ENCODE measurements at places on chromosomes 13 and 19. TPM values are rescaled to one million over a fixed set of nuclear protein-coding genes. Genes with fewer than 3 reads are reported as not detected.

Gene ZNF415
- 12.7 TPM for total RNA-seq

Gene NFKBIB
- 12.8 TPM for total RNA-seq

Gene CIC
- 150 TPM for total RNA-seq

Gene ZIK1
- 21.5 TPM for total RNA-seq

Gene MYPOP
- 7.1 TPM for total RNA-seq

DNA sequence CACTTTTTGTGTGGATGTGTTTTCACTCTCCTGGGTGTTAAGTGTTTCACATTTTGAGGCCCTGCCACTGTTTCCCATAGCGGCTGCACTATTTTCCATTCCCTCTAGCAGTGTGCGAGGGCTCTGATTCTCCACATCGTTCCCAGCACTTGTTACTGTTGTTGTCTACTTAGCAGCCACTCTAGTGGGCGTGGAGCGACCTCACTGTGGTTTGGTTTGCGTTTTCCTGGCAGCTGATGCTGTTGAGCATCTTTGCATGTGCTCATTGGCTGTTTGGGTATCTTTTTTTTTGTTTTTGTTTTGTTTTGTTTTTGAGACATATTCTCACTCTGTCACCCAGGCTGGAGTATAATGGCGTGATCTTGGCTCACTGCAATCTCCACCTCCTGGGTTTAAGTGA lies 14.4 kb downstream of the NAXD start:
- no peak overlapping the region for H3K4me3 ChIP-seq
- no peak for DNase-seq
- H3K27ac ChIP-seq, result no peak overlapping the region
- H3K27me3 ChIP-seq, result peaks cover 6% of the 10 kb centered on the region
- H3K36me3 ChIP-seq, result no peaks in the 10 kb centered on the region

DNA sequence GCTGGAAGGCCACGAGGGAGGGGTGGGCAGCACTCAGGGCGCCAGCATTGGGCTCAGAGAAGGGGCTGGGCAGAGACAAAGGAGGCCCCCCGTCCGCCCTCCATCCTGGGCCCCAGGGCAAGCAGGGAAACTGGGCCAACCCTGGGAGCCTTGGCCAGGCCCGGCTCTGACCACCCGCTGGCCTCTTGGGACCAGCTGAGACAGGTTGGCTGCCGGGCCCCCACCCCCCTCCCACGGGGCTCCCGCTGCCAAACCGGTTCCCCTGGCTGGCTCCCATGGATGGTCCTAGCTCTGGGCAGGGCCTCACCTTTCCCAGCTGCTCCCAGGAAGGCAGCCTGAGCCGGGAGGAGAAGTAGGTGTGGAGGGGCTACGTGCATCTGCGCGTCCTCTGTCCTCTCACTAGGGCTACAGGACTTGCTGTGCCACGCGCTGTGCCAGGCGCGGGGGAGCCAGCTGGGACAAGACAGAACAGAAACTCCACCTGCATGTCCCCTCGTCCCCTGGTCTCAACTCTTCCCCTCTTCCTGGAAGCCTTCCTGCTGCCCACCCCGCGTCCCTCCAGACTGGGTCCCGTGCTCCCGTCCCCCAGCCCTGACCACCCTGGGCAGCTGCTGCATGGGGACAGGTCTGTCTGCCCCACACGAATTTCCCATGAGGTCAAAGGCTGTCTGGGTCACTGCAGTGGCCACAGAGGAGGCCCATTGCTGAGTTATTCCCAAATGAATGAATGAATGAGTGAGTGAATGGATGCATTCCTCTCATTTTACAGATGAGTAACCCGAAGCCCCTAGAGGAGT lies 29.1 kb upstream of the NCCRP1 start:
- H3K4me1 ChIP-seq, result peaks cover 10% of the 10 kb centered on the region
- peaks cover 2% of the 10 kb centered on the region for H3K27me3 ChIP-seq
- H3K36me3 ChIP-seq, result no peaks in the 10 kb centered on the region
- H3K4me3 ChIP-seq, result no peak overlapping the region
- H3K27ac ChIP-seq, result no peak overlapping the region

DNA sequence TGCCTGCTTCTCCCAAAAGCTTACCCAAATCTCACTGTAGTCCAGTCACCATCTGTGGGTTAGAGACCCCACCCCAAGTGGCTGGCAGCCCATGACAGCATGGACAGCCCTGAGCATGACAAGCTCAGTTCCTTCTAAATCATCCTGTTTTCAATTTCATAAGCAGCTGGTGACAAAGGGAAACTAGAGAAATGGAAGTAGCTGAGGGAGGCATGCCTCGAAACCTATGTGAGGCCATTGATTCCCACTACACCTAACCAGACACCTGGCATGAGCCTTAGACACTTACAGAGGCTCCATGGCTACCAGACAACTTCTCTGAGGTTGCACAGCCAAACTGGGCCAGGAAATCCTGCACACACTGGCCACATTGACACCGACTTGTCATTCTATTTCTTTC lies 56.2 kb downstream of the ABCC4 start:
- no peak for DNase-seq
- no peak overlapping the region for H3K27ac ChIP-seq
- H3K27me3 ChIP-seq, result peaks cover 2% of the 10 kb centered on the region
- H3K4me1 ChIP-seq, result peaks cover 2% of the 10 kb centered on the region
- H3K36me3 ChIP-seq, result no peaks in the 10 kb centered on the region

GRCh38 chr19:12806242-12807081 lies at the start of gene RNASEH2A:
TSS of gene RNASEH2A (plus strand) at chr19:12806584. CDS start at chr19:12806674, 90 bp downstream.
- peak within 1 kb of the TSS; percentile 92 for H3K4me3 ChIP-seq
- H3K27ac ChIP-seq, result peak within 1 kb of the TSS; percentile 80
- H3K36me3 ChIP-seq, result no peaks in the 10 kb centered on the region
- peaks cover 10% of the 10 kb centered on the region for H3K27me3 ChIP-seq
- peak; percentile 91 for DNase-seq
- H3K4me1 ChIP-seq, result peaks cover 12% of the 10 kb centered on the region

DNA sequence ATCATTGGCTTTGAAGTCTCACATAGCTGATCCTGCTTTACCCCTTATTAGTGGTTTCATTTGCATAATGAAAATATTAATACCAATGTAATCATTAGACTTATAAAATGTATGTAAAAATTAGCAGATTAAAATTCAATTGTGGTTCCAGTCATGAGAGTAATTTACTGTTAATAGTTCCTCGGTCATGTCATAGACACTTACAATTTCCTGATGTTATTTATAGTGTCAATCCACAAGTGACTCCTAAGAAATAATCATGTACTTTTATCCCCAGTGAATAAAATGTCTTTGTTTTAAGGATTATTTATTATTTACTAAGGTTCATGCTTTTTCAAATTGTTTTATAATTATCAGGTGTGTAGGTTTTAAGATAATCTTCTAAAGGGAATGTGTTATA lies 138.5 kb downstream of the PCDH9 start:
- no peaks in the 10 kb centered on the region for H3K4me1 ChIP-seq
- H3K27me3 ChIP-seq, result no peaks in the 10 kb centered on the region
- no peaks in the 10 kb centered on the region for H3K36me3 ChIP-seq
- no peak overlapping the region for H3K27ac ChIP-seq

- no peaks in the 10 kb centered on the region for H3K36me3 ChIP-seq
- DNase-seq, result no peak
- peaks cover 4% of the 10 kb centered on the region for H3K27me3 ChIP-seq
- no peaks in the 10 kb centered on the region for H3K4me1 ChIP-seq
Observed at GRCh38 chr19:3006075-3006767, 22.9 kb downstream of the TLE2 start.

DNA sequence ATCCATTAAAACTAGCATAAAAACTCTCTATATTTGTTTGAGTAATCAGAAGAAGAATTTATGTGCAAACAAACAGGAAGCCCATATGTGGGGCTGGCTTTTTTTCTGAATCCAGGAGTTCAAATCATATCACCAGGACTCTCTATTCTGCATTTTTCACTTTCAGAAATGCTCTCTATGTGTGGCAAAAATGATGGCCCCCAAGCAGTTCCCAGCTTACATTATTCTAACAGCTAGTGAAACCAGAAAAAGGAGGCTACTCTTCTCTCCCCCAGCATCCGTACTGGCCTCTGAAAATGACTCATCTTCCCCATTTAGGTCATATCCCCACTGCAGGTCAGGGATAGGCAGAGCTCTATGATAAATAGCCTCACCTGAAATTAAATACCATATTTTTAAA lies 20.4 kb downstream of the RBM26 start:
- H3K27me3 ChIP-seq, result no peaks in the 10 kb centered on the region
- H3K36me3 ChIP-seq, result no peaks in the 10 kb centered on the region
- no peak for DNase-seq
- H3K27ac ChIP-seq, result no peak overlapping the region
- H3K4me3 ChIP-seq, result no peak overlapping the region

DNA sequence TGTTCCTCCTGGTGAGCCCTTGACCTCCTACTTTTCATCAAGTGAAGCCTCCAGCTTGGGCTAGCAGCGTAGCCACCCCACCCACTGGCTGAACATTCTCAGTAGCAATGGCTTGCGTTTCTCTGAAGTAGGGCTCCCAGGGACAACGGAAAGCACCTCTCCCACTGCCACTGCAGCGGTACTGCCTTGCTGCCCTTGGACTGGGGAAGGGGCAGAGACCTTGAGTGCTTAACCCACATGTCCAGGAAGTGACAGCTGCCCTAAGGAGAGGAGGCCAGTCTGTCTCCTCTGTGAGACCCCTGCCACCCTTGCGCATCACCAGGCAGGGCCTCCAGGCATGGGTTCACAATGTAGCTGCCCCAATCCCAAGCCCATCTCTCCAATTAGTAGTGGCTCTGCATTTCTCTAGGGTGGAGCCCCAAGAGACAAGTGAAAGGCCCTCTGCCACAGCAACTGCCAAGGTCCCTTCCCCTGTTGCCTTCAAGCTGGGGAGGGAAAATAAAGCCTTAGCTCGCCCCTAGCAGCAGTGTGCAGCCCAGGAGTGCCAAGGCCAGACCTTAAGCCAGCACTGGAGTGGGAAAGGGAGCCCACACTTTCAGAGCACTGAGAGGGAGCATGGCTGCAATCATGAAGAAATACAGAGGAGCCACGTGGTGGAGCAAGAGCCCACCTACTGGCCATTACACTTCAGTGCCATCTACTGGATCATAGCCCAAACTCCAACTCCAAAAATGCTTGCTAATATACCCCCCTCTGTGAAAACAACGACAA lies 175.9 kb upstream of the TRPC4 start:
- DNase-seq, result no peak
- H3K4me1 ChIP-seq, result no peaks in the 10 kb centered on the region
- no peak overlapping the region for H3K27ac ChIP-seq
- no peaks in the 10 kb centered on the region for H3K36me3 ChIP-seq
- no peak overlapping the region for H3K4me3 ChIP-seq

GRCh38 chr13:26071691-26072090 lies 19.9 kb upstream of the SHISA2 start:
- H3K27me3 ChIP-seq, result no peaks in the 10 kb centered on the region
- no peaks in the 10 kb centered on the region for H3K36me3 ChIP-seq
- no peak overlapping the region for H3K27ac ChIP-seq

- no peaks in the 10 kb centered on the region for H3K36me3 ChIP-seq
- no peak for DNase-seq
- peaks cover 13% of the 10 kb centered on the region for H3K27me3 ChIP-seq
Observed at GRCh38 chr19:7928334-7928706, 2.4 kb upstream of the CTXN1 start.

DNA sequence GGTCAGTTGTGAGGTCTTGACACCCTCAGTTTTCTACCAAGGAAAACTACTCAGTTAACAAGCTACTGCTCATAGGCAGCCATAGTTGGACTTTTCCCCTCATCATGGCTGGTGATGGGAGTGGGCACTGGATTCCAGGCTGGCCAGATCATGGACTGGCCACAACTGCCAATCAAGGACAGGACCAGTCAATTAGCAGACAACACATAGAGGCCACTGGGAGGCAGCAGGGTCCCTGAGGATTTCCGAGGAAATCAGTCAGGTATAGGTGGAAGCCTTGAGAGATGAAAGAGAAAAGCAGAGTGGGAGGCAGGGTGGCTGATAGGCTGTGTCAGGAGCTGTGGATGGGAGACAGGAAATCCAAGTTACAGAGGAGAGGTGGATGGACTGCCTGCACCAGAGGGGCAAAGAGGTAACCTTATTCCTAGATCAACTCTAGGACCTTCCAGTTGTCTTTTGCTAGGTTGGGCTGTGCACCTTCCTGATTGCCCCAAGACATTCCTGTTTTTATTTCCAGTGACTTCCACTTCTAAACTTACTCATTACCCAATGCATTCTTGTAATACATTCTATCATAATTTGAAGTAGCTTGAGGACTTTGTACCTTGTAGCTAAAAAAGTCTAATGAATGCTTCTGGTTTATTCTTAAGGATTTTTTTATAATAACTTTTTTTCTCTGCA lies 361.8 kb downstream of the KCNRG start:
- H3K27me3 ChIP-seq, result peaks cover 2% of the 10 kb centered on the region
- H3K4me1 ChIP-seq, result no peaks in the 10 kb centered on the region

GRCh38 chr19:39419003-39419402 lies 6.5 kb downstream of the PLEKHG2 start:
- no peak overlapping the region for H3K4me3 ChIP-seq
- no peak overlapping the region for H3K27ac ChIP-seq

GRCh38 chr13:94674609-94675348 lies 37.6 kb downstream of the SOX21 start:
- peak; percentile 64 for DNase-seq
- H3K27me3 ChIP-seq, result no peaks in the 10 kb centered on the region
- H3K4me3 ChIP-seq, result no peak overlapping the region
- no peak overlapping the region for H3K27ac ChIP-seq
- H3K4me1 ChIP-seq, result no peaks in the 10 kb centered on the region
- H3K36me3 ChIP-seq, result no peaks in the 10 kb centered on the region

GRCh38 chr13:87851410-87851809 lies 180.2 kb downstream of the SLITRK5 start:
- H3K27me3 ChIP-seq, result no peaks in the 10 kb centered on the region
- DNase-seq, result no peak
- H3K27ac ChIP-seq, result no peak overlapping the region

GRCh38 chr13:111115965-111116521 lies 933 bp downstream of the ARHGEF7 start:
- peaks cover 54% of the 10 kb centered on the region for H3K4me1 ChIP-seq
- peak overlapping the region; percentile 99 for H3K27ac ChIP-seq
- peak; percentile 19 for DNase-seq

DNA sequence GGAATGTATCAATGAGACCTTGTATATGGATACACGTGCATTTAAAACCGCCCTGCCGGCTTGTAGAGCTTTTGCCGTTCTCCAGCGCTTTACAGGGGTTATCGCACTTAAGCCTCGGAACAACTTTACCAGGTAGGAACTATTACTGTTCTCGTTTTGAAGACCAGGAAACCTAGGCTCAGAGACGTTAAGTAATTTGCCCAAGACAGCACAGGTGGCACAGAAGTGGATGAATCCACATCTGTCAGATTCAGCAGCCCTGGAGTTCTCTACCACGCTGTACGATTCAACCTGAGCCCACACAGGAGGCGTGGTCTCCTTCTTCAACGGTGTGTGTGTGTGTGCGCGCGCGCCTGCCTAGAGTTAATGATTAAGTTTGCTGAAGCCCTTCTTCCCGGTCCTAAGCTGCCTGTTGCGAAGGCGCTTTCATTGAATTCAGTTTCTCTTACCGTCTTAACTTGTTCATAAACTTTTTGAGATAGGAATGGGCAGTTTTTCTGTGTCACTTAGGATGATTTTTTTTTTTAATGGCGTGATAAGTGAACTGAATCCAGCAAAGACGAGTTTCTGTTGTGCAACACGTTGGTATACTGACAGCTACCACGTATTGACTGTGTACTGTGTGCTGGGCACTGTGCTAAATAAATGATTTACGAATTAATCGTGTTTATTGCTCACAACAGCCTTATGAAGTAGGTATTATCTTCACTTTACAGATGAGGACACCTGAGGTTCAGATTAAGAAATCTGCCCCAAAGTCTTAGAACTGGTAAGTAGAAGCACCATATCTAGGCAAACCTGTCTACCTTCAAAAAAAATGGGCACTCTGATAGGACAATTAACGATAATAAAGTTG lies 67.4 kb downstream of the KCNRG start:
- peaks cover 18% of the 10 kb centered on the region for H3K27me3 ChIP-seq
- H3K4me1 ChIP-seq, result peaks cover 12% of the 10 kb centered on the region
- DNase-seq, result peak; percentile 36
- H3K27ac ChIP-seq, result peak overlapping the region; percentile 97
- peak overlapping the region; percentile 98 for H3K4me3 ChIP-seq

Measured in glutamatergic neuron (in vitro differentiated cells).